ENCODE measurements at places on chromosomes 1 and 21. TPM values are rescaled to one million over a fixed set of nuclear protein-coding genes. Genes with fewer than 3 reads are reported as not detected.

The BARHL2 gene
- total RNA-seq, result not detected

The ALX3 gene
- not detected for total RNA-seq

The TSTD1 gene
- 67.2 TPM for total RNA-seq

The PRR9 gene
- not detected for total RNA-seq

The OR10T2 gene
- total RNA-seq, result not detected

The NPHS2 gene
- total RNA-seq, result not detected

All from activated T-cell treated with anti-CD3 and anti-CD28 coated beads, Interleukin-2, amount 50 U/mL, for 4 hours (primary cell).